ENCODE measurements at places on chromosomes 16 and 17.

GRCh38 chr17:8580952-8581658 is 49.4 kb downstream of the MYH10 start:
- no peak for DNase-seq

DNA sequence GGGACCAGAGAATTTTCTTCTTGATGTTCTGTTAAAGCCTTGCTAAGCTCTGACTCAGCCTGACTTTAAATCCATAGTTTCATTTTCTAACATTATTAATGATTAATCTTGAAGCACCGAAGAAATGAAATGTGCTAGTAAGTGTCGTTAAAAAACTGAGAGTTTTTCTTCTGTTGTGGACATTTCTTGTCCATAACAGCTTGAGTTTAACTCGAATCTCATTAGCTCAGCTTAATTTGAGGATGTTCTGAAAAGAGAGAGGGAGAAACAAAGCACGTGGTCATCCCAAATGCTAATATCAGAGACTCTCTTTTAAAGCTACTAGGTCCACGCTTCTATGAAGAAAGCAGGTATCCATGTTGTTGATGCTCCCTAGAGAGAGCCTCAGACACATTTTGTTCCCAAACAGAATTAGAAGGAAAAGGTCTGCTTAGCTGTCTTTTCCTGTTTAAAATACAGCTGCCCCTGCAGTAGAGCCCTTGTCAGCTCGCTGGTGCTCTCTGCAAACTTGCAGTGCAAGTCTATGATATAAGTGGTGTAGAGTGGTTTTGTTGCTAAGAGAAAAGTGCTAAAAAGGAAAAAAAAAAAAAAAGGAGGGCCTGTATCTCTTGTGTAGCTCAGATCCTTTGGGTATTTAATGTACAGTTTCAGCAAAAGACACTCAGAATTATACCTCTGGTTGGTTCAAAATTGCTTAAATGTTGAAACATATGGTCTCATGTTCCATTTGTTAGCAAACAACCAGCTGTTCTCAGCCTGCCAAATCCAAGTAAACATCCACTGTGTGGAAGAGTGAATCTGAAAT is 191.1 kb upstream of the TBX2 start:
- DNase-seq = no peak

DNA sequence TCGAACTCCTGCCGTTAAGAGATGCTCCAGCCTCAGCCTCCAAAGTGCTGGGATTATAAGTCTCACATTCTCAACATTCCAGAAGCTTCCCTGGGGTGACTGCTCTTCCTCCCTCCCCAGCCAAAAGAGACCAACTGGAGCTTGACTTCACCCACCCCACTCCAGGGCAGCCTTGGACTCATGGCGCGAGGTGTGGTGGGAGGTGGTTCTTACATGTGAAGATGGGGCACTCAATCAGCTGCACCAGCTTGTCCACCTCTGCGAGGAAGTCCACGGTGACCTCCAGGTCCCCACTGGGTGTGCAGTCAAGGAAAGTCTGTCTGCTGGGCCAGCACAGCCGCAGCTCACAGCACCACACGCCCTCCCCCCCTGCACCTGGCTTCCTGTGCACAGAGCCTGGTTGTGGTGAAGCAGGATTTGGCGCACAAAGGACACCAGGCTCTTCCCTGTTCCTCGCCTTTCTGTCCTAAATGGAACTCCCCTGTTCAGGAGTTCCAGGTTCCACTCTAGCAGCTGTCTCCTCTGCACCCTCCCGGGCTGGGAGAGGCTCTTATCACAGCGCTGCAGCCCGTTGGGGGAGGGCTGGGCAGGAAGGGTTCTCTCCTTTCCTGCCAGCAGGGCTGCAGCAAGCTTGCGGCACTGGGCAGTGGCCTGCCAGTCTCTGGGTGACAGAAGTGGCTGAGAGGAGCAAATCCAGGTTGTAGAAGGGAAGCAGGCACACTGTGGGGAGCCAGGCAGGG is 9.6 kb upstream of the MTSS2 start:
- no peak for DNase-seq

GRCh38 chr16:47247690-47248089 is 103.9 kb upstream of the NETO2 start:
- no peak for DNase-seq

GRCh38 chr16:30069611-30070462 is 4.3 kb downstream of the ALDOA start:
- DNase-seq = no peak

DNA sequence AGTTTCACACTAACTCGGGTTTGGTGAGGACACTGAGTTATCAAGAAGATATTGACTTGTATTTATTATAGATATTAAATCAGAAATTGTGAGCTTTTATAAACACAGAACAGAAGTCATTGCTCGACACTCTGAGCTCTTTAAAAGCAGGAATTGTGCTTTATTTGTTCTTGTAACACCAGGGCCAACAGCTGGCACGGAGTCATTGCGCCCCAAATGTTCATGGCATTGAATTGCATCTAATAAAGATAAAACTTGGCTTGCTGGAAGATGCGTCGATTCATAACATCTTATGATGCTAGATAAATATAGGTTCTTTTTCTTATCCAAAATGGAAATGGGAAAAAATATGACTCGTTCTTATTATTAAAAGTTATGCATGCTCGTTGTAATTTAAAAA is 11.8 kb upstream of the MLYCD start:
- peak; percentile 18 for DNase-seq

- DNase-seq = no peak
Measured at GRCh38 chr16:845351-845745, 44.8 kb upstream of the GNG13 start.

DNA sequence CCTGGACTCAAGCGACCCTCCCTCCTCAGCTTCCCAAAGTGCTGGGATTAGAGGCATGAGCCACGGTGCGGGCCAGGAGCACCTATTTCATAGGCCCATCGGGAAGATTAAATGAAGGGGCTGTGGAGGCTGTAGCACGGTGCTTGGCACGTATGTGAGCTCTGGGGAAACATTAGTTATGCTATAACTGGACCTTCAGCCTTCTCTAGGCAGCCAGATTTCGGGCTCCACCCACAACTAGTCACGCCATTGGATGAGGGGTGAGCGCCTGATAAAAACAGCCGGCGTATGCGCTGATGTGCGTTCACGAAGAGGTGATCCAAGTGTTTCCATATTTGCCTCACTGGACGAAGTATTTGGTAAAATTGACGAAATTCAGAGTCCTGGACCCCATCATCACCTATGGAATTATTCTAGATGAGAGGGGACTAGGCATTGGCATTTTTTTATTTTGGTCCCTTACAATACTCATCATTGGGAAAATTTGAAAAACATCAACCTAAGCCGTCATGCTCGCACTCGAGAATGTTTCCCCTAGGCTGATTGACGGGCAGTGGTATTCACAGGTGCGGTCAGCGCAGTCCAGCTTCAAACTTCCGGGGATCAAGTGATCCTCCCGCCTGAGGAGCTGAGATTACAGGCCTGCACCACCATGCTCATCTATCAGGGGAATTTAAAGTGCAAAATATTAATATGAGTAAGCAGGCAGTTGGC is 1.8 kb upstream of the ANKRD11 start:
- DNase-seq = no peak

- no peak for DNase-seq
Measured at GRCh38 chr17:17824119-17824782, 12.5 kb downstream of the SREBF1 start.

GRCh38 chr16:12573300-12573699 is 230.4 kb downstream of the CPPED1 start:
- DNase-seq = no peak

DNA sequence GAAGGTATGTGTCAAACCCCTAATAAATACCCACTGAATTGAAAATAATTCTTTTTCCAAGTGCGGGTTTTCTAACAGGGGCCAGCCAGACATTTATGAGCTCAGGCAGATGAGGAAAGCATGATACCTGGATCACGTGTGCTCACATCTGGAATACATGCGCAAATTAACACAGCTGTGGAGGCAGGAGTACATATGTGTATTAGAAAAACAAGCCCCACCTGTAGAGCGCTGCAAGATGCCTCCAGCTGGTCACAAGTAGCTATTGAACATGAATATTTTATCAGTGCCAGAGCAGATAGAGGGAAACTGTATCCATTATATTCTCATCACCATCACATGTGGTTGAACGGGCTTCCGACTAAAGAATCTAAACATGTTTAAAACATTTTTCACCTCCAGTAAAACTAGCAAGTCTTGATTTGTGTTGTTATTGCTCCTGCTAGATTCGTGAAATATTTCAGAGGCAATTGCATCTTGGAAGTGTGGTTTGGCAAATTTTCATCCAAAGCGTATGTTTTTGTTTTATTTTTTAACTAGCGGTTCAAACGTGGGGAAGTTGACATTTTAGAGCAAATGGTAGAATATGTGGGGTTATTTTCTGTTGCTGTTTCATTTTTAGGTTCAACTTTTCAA is 482.8 kb downstream of the CDH13 start:
- DNase-seq = no peak

GRCh38 chr16:79599837-79600637 is 500 bp downstream of the MAF start:
- no peak for DNase-seq

DNA sequence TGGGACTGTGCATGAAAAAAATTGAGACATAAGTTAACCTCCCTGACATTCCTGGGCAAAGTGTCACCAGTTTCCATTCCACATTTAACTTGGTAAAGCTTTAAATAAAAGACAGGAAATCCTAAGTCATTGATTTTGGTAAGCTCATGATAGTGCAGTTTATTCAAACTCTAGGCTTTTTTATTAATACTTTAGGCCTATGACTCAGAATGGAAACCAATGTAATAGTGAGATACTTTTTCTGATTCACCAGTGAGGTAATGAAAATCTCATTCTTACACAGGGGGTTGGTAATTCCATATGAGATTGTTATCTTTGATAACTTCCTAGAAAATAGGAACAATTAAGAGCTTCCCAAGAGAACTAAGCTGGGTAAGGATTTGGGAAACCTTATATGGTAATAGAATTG is 91.1 kb downstream of the NLK start:
- DNase-seq = no peak

GRCh38 chr17:83091257-83092141 is 12.1 kb downstream of the METRNL start:
- DNase-seq = no peak

- no peak for DNase-seq
Measured at GRCh38 chr17:11178581-11178980, 62.4 kb upstream of the SHISA6 start.

DNA sequence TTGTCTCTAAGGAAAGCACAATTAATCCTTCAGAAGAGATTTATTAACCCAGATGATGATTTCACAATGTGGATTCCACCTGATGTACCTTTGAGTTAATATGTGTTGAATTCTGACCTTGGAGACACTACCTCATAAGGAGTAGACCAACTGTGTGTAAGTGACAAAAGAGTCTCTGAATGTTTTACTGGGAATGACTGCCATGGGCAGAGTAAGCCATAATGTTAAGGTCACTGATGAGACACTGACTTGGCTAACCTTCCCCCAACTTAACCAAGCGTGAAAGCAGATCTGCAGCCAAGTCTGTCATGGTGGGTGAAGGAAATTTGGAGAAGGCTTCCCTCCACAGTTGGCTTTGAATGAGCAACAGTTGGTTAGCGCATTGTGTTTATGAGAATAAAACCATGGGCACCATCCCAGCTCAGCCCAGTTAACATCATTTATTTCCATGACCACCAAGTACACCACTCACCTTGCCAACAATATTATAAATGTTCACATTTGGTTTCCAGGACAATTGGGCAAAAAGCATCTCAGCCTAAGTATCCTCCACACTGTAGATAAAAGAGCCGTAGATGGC is 618.5 kb downstream of the KCNJ2 start:
- no peak for DNase-seq

DNA sequence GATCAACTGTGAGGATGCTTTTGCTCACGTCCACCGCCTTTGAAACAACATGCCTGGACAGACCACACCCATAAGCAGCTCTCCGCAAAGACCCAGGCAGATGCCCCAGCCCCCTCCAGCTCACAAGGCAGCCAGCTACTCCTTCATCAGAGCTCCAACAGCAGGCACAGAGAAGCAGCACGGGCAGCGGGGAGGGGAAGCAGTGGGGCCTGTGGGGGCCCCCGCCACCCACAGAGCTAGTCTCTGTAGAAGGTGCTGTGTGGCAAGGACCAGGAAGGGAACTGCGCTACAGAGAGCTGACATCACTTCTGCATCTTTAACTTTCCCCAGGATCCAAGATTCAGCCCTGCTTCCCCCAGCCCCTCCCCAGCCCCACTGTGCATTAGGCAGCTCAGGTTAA is 10.0 kb upstream of the SCNN1G start:
- DNase-seq = no peak

GRCh38 chr17:82789051-82789592 is 37.3 kb downstream of the TBCD start:
- no peak for DNase-seq

- DNase-seq = no peak
Measured at GRCh38 chr16:65316808-65317207, 194.9 kb upstream of the CDH11 start.

DNA sequence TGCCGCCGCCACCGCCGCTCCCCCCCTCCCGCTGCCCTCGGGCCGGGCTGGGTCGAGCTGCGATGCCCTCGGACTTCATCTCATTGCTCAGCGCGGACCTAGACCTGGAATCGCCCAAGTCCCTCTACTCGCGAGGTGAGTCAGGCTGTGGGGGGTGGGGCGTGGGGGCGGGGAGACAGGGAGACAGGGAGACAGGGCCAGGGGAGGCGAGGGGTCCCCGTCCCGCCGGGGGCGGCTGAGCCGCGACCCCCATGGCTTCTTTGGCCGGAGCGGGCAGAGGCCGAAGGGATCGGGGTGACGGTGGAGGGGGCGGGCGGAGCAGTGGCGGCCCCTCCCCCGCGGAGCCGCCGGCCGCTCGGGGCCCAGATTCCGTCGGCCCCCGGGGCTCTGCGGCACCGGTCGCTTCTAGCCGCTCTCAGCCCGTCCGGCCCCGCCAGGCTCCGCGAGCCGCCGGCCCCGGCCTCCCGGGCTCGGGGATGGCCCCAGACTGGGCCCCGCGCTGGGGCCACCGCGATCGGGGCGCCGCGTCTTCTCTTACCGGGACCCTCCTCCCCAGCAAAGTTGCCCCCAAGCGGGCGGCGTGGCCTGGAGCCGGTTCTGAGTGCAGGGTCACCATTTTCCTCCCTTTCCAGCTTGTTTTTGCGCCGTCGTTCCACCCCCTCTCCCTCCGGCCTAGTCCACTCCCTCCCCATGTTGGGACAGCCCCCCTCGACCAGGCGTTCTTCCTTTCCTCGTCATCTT is 644 bp downstream of the NFAT5 start:
- peak; percentile 32 for DNase-seq

DNA sequence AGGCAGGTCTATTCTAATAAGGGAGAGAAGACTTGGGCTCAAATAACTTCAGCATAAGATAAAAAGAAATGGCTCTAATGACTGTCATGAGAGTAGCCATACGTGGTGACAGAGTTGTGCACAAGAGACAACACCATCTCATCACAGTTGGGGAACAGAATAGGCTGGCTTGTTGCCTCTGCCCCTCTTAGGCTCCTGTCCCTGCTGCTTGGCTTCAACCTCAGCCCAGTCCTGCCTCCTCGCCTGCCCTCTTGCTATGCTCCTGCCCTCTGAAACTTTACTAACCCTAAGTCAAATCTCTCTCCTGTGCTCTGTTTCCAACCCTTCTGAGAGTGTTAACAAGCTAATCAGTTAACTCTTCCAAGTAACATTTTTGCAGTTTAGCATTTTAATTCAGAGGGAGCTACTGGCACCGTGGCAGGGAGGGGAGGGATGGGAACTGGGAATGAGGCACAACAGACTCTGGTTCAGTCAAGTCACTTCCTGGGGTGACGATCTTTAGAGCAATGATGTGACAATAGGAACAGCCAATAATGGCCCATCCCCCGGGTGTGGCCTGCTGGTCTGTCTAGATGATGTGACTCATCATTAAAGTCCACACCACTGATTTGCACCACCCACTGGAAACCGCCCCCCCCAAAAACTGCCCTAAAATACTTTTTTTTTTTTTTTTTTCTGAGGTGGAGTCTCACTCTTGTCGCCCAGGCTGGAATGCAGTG is 35.5 kb downstream of the DNAH17 start:
- peak; percentile 81 for DNase-seq

All from NCI-H460 (cell line).